ENCODE measurements at places on chromosomes 4 and X.

DNA sequence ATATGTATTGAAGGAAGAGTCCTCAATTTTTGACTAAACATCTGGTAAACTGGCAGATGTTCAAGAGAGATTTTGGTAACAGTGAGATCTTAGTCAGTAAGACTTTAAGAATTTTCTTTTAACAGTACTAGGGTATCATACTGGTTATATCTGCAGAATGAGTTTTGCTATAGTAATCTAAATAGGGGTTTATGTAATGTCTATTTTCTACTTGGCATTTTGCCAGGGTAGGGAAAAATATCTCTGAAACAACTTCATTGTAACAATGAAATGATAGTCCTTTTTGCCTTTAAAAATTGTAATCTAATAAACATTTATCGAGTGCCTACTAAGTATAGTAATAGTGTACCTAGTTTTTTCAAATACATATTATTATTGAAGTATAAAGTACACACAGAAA is 32.1 kb downstream of the XK start:
- no peak for DNase-seq

- no peak for DNase-seq
Measured at GRCh38 chr4:25347971-25348370, 29.1 kb upstream of the ANAPC4 start.

DNA sequence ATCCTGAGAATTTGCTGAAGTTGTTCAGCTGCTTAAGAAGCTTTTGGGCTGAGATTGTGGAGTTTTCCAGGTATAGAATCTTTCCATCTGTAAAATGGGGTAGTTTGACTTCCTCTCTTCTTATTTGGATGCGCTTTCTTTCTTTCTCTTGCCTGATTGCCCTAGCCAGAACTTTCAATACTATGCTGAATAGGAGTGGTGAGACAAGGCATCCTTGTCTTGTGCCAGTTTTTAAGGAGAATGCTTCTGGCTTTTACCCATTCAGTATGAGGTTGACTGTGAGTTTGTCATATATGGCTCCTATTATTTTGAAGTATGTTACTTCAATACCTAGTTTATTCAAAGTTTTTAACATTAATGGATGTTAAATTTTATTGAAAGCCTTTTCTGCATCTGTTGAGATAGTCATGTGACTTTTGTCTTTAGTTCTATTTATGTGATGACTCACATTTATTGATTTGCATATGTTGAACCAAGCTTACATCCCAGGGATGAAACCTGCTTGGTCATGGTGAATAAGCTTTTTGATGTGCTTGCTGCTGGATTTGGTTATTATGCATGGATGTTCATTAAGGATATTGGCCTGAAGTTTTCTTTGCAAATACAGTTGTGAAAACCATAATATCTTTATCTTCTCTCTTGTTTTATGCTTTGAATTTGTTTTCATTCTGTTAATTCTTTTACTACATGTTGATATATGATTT is 573.8 kb upstream of the NDST4 start:
- no peak for DNase-seq

- DNase-seq = peak; percentile 62
Measured at GRCh38 chr4:78951862-78952472, 12.7 kb upstream of the PAQR3 start.

- peak; percentile 3 for DNase-seq
Measured at GRCh38 chrX:78075787-78076389, 28.2 kb upstream of the PGK1 start.

DNA sequence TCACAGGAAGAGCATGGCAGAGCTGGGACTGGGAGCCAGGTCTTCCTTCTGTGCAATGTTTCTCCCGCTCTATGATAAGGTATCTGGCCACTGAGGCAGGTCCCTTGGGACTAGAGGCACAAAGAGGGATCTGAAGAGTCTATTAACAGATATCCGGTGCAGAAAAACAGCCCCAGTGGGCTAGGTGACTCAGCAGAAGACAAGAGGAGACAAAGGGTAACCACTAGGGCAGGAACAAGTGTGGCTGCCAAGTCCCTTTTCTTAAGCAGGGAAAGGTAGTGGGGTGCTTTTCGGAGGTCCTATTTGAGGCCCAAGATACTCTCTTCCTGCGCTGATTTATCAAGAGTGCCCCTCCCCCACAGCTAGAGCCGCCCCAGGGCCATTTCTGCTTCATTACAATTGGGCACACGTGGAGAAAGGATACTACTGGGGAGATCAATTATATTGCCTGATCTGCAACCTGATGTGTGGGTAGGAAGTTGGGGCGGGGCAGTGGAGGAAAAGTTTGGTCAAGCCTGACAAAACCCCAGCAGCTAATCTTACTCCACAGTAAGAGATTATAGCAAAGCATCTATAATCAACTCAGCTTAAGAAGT is at the start of gene DGAT2L6:
Gene DGAT2L6, plus strand, starts transcription at position 546 of the 596 bp plus-strand sequence. CDS start 100 bp downstream, outside the sequence.
- no peak for DNase-seq

GRCh38 chr4:9895333-9895705 is 113.9 kb downstream of the DRD5 start:
- no peak for DNase-seq

GRCh38 chrX:30851449-30851848 is 37.6 kb downstream of the TAB3 start:
- peak; percentile 0 for DNase-seq

DNA sequence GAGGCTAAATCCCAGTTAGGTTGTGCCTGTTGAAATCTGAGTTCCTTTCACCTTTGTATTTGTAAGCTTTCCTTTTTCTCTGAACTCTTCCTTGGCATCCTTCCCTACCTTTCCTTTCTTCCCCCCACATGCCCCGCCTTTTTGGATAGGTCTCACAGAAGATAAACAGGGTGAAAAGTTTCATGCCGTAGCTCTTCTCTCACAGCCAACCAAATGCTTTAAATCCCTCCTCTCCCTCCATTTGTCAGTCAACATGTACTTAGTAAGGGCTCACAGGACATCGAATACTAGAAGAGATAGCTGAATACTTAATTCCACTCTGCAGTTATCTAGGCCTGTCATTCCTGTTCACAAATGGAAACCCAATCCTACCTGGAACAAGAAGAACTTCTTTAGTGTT is 107.1 kb upstream of the BMPR1B start:
- no peak for DNase-seq

DNA sequence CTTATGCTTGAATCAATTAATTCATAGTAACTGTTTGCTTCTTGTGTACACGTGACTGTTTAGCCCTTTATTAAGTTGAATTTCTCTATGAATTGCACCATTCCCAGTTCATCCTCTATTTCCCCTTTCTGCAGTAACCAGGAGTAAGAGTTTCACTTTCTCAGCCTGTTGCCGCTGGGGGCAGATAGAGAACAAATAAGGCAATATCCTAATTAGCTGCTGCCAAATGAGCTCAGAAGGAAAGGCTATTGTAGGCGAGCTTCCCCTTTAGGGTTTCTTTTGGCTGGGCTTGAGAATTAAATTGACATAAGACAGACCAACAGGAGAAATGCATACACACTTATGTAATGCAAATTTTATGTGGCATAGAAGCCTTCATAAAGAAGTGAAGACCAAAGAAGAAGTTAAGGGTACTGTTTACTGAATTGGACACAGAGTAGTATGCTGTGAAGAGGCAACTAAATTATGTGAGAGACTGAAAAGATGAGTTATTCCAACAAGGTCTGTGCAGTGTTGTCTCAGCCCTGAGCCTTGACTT is 1594.7 kb downstream of the TECRL start:
- no peak for DNase-seq

DNA sequence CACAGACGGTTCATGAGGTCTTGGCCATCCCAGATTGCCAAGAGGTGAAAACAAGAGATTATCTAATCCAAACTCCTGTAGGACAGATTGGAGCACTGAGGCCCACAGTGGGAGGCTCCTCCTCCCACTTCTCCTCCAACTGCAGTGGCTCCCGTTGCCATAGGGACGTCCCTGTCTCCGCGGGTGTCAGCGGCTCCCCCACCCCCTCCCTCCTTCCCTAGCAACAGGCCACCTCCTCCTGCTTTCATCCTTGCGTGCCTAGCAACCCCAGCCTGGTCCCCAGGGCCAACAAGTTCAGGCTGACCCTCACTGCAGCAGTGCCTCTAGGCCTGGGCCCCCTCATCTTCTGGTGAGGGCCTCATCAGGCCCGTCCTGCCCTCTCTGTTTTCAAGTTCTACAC is 6.8 kb upstream of the IQSEC2 start:
- peak; percentile 13 for DNase-seq

GRCh38 chr4:154622598-154622997 is 10.1 kb upstream of the FGG start:
- DNase-seq = peak; percentile 40

DNA sequence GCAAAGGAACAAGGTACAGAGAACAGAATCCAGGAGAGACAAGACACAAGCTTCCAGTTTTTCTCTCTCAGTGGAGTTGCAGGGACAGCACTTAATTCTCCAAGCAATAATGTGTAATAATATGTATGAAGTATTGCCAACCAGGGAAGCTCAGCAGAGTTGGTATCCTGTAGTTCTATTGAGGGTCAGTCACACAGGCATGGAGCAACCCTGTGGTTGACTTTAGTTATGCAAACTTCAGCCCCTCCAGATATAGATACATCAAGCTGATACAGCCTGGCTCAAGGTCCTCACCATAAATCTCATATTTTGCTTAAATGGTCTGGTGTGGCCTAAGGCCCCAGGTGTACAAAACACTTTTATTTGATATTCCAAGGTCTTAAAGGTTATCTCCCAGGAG is 248.6 kb upstream of the EPHA5 start:
- DNase-seq = no peak

DNA sequence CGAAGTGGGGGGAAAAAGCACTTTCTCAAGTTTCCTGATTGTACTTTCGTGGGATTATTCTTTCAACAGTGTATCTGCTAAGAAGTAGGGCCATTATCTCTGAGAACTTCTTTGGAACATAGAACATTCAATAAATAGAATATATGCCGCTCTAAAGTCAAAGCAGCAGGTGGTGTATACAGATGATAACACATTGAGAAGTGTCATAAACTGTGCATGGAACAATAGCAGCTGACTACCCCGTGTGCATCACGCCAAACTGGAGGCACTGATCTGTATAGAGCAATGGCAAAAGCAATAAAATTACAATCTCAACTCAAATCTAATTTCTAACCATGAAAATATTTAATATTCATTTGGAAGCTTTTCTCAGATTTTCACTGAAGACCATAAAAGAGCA is 175.3 kb downstream of the DCTD start:
- no peak for DNase-seq

- no peak for DNase-seq
Measured at GRCh38 chr4:188867796-188868195, 728.6 kb downstream of the TRIML1 start.

DNA sequence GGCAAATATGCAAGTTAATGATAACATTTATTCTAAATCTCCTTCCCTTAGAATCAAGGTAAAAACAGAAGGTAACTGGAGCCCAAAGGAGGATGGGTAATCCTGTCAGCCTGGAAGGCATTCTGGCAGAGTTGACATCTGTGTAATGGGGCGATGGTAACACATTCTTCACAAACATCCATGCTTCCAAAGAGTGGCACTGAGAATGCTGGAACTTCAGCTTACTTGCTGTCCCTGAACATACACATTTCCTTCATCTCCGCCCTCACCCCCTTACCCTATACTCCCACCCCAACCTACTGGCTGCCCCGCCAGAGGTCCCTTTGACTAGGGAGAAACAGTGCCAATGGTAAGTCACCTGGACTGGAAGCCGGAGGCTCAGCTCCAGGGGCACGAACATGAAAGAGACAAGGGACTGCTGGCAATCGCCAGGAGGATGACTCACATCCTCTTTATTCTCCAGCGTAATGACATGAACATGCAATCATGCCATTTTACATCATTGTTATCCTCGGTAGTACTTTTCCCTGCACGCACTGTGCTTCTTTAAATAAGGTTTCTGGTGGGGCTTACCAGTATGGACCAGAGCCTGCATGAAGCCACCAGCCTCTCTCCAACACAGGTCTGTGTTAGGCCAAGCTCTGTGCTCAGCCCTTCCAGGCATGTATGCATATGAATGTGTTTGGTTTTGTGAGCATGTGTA is 694.2 kb upstream of the TENM3 start:
- no peak for DNase-seq

DNA sequence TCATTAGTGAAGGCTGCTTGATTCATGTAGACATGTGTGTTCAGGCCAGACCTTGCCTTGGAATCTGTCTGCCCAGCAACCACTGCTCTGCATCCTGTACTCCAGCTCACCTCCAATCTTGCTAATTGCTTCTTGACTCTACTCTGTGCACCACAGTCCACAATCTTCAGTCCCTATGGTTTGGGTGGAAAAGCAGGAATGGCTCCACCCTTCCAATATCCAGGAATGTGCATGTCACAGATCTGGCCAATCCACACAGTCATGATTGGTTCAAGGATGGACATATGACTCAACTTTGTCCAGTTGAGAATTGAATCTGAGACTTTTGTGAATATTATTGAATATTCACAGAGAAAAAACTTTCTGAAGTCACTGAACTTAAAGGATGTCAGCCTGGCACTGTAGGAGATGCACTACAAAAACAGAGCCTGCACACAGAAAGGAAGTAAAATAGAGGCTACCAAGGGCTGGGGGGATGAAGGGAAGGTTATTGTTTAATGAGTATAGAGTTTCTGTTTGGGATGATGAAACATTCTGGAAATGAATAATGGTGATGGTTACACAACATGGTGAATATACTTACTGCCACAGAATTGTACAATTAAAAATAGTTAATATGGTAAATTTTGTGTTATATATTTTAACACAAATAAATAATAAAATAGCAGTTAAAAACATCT is 161.3 kb upstream of the USP38 start:
- DNase-seq = no peak

DNA sequence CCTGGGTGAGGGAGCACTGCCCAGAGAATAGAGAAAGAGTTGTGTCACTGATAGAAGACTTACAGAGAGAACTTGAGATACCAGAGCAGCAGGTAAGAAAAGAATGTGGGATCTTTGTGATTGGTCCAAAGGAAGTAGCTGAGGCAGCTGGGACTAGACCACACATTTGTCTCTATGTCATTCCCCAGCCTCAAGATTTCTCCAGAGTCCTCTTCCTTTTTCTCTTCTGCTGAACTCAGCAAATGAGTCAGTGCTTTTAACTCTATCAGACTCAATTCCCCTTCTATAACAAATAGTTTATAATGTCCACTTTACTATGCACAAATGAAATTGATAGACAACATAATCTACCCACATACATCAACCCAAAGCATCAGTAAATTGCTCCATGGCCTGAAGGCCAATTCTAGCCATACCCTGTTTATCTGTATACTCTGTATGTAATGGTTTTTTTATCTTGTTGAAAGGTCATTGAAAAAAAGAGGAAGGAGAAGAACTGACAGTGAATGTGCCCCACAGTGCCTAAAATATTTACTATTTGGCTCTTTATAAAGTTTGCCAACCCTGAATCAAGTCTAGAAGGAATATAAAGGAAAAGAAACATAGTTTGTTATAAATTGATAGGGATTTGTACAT is 38.2 kb downstream of the ETDC start:
- no peak for DNase-seq

GRCh38 chr4:163003979-163004378 is 162.7 kb downstream of the NAF1 start:
- no peak for DNase-seq

- DNase-seq = no peak
Measured at GRCh38 chr4:93996895-93997294, 168.3 kb downstream of the ATOH1 start.

- DNase-seq = no peak
Measured at GRCh38 chr4:30380404-30380998, 339.7 kb upstream of the PCDH7 start.

Data from CD4-positive, alpha-beta T cell treated with Interleukin-4 for 4 hours (primary cell).